ENCODE measurements at places on chromosomes 2 and 18.
A peak's percentile ranks its signal among the peaks of the same experiment; 100 is the strongest.

GRCh38 chr2:128452536-128453530 is 134.2 kb upstream of the HS6ST1 start:
- DNase-seq = no peak

DNA sequence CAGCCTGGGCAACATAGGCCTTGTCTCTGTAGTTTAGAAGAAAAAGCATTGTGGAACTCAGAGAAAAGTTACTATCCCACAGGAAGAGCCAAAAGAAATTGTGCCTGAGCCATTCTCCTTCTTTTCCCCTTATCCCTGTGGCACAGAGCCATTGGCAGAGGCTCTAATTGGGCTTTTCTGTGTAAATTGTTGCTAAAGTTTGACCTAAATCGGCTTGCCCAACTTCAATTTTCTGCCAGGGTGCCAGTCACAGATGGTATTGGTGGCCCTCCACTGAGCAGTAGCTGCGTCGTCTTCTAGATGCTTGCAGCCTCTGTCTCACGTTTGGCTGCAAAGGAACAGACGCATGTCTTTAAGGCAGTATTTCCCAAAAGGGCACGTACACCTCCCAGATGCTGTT is 30.3 kb downstream of the ZNF532 start:
- DNase-seq = no peak

DNA sequence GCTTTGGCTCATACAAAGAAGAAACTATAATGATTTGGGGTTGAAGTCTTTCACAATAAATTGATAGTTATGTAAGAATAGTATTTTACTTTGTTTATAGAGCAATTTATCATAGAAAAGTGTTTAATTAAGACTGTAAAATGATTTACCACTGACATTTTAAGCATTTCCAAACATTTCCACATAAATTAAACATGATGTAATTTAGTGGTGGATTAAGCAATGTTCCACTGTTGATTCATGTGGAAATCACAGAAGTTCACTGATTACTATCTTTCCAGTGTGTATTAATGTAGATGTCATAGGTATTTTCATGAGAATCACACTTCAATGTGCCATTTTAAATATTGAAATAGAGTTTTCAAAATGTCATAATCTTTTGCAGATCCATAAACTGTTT is 40.1 kb upstream of the GRB14 start:
- no peak for DNase-seq

DNA sequence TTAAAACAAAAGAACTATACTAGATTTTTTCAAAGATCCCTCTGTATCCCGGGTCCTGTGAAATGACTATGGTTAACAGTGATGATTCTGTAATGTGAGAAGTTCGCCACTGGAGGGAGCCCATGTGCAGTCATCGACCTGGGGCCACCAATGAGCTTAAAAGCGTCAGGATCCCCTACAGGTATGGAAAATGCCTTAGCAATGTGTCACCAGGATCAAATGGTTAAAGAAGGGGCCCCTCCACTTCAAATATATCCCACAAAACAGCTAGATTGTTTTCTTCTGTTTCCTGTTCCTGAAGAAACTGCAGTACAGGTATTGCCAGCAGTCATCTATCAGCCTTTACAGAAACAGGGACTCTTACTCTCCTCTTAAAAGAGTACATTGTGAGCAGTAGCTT is 15.3 kb downstream of the CHRNA1 start:
- DNase-seq = peak; percentile 76

DNA sequence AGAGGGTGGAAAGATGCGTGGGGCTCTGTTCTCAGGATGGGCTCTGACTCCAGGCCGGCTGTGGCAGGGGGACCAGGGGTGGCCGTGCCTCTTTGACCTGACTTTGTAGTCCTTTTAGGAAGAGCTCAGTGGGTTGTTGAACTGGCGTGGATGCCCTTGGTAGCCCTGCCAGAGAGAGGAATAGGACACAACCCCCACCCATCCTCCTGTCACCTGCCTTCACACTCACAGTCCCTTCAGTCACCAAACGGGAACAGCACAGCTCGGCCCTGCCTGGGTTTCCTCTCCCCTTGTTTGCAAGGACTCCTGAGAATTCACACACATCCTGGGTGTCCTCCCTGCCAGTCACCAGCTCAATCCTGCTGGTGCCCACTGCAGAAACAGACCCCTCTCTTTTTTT is 20.1 kb upstream of the MRPL33 start:
- no peak for DNase-seq

- DNase-seq = no peak
These were observed 441 bp downstream of the MPHOSPH10 start for GRCh38 chr2:71130905-71131244.

Data from activated CD4-positive, alpha-beta T cell treated with anti-CD3 and anti-CD28 coated beads, Interleukin-2, amount 50 U/mL, for 48 hours (primary cell).